Hematopoietic multipotent progenitor cell treated with erythropoietin and hydrocortisone succinate and interleukin-3 and kit ligand, for 8 days (in vitro differentiated cells): ENCODE measurements at places on chromosomes 2 and 18.

GRCh38 chr18:61975526-61976326, 82.9 kb upstream of the RNF152 start:
- DNase-seq = no peak

- no peak for DNase-seq
Observed at GRCh38 chr2:10196110-10196892, 73.8 kb downstream of the RRM2 start.

- no peak for DNase-seq
Observed at GRCh38 chr18:3305354-3305762, 43.4 kb downstream of the MYL12B start.

DNA sequence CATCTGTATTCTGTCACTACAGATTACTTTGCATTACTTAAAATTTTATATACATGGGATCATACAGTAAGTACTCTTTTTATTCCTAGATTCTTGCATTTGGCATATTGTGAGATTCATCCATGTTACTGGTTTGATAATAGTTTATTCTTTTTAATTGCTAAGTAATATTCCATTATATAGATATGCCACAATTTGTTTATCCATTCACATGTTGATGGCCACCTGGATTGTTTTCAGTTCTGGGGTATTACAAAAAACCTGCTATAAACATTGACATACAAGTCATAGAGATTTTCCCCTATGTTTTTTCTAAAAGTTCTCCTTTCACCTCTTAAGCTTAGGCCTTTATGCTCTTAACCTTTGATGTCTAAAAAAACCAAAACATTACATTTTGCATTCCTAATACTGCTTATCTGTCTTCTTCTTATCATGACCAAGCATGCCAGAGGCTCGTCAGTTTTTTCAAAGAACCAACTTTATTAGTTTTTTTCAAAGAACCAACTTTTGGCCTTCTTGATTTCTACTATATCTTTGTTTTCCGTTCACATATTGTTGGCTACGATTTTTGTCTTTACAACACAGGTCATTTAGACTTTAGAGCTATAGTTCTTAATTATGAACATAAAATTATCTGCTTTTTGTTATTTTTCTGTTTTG, 86.9 kb downstream of the ATAD2B start:
- DNase-seq = peak; percentile 66

- DNase-seq = no peak
Observed at GRCh38 chr2:232447091-232447620, 8.8 kb upstream of the ALPI start.

DNA sequence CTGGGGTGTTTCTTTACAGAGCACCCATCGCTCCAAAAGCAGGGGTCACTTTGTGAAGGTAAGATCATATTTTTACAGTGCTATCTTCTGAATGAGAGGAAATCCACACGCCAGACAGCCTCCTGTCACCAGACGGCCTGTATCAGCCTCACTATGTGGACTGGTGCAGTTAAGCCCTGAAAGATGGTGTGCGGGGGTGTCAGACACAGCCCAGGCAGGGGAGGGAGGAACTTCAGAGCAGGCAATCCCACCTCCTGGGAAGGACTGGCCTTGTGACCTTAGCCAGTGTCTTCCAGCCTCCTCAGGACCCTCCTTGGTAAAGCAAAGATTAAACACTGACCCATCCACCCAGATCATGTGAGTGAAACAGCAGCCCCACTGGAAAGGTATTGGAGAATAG, 249.4 kb upstream of the CTAGE1 start:
- DNase-seq = no peak

GRCh38 chr18:57353940-57354461, 1.6 kb downstream of the ST8SIA3 start:
- peak; percentile 12 for DNase-seq

DNA sequence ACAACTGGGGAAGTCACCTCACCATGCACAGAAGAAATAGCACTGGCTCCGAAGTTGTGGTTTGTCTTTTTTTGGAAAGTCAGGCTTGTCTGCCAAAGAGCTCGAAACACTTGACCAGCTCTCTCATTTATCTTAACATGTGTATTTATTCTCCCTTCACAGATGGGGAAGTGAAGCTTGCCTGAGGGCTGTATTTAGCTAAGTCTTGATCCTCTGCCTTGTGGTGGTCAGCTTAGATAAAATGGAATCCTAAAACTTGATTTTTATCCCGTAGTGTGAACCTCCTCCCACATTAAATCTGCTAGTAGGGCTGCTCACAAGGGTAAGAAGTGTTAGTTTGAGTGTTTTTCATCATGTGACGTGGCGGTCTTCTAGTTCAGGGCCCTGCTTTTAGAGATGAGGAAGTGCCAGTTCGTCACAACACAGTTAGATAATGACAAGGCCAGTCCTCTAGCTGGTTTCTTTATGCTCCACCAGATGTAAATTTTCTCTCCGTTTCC, 89.7 kb downstream of the TMEM247 start:
- DNase-seq = peak; percentile 50

GRCh38 chr2:216107760-216108159, 1.4 kb upstream of the XRCC5 start:
- no peak for DNase-seq

DNA sequence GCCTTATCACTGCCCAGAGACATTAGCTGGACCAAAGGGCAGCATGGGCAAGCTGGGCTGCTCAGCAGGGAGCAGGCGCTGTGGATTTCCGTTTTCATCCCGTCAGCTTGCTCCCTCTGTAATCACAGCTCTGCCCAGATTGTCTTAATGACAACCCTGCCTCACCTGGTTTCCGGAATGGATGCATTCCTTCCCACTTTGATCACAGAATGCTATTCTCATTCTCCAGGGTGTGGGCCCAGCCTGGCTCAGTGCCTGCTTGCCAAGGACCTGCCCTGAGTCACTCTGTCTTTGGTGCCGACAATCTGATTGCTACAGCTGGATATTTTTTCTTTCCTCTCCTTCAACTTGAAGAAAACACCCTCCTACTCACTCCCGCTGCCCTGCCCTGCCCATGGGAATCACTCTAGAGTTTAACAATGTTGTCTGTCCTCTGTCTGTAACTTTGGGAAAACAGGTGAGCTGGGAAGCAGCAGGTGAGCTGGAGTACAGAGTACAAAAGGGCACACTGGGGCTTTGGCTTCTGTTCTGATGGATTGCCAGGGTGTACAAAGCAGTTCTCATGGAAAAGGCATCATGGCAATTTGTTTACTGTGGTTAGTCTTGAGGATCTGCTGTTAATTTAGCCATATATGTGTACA, 27.2 kb upstream of the FAM136A start:
- DNase-seq = no peak

DNA sequence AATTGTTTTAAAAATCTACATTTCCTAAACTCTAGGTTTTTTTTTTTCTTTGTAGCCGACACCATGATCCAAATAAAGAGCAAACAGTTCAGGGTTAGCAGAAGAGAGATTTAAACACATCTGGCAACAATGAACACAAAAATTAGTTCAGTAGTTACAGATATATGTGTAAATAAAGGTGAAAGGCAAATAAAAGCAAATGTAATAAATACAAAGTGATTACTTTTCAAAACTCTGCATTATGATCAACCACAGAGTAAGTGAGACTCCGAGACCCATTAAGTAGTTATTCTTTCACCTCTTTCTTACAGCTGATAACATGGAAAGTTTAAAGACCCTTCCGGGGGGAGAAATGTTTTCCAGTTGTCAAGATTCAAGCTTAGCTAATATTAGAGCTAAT, 716 bp downstream of the CALCRL start:
- no peak for DNase-seq

DNA sequence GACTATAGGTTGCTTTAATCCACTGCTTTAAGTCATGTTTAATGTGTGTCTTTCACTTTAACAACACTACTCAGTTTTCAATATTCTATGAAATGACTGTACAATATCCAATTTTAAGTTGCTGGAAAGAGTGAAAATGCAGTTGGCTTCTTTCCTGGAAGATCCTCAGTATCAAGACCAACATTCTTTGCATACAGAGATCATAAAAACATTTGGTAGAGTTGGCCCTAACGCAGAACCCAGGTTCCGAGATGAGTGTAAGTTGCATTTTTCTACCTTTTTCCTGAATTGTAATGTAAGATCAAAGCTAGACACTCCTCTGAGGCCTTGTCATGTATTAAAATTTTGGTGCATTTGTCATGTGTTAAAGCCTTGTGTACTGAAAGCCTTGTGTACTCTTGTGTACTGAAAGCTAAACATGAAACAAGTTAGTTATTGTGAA, 42.9 kb upstream of the TNFRSF11A start:
- no peak for DNase-seq

DNA sequence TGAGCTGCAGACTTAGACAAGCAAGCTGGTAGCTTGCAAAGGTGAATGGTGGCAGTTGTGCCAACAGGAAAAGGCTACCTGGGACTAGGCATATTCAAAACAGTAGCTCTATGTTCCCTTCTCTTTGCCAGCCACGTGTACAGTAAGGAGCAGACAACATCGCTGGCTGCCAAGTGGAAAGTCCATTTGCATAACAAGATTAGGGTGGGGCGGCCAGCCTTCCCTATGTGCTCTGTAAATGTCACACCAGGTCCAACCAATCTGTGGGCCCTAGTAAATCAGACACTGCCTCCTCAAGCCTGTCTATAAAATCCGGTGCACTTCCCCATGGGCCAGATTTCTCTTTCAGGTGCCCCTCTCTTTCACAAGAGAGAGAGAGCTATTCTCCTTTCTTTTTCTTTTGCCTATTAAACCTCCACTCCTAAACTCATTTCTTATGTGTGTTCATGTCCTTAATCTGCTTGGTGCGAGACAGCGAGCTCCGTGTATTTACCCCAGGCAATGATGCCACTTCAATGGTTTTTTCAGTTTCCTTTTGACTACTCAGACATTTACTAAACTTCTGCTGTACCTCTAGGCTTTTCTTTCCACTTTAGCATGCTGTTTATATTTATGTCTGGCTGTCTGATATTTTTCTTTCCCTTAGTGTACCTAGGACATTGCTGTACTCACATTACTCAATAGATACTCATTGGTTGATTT, 297.4 kb upstream of the GCFC2 start:
- no peak for DNase-seq

DNA sequence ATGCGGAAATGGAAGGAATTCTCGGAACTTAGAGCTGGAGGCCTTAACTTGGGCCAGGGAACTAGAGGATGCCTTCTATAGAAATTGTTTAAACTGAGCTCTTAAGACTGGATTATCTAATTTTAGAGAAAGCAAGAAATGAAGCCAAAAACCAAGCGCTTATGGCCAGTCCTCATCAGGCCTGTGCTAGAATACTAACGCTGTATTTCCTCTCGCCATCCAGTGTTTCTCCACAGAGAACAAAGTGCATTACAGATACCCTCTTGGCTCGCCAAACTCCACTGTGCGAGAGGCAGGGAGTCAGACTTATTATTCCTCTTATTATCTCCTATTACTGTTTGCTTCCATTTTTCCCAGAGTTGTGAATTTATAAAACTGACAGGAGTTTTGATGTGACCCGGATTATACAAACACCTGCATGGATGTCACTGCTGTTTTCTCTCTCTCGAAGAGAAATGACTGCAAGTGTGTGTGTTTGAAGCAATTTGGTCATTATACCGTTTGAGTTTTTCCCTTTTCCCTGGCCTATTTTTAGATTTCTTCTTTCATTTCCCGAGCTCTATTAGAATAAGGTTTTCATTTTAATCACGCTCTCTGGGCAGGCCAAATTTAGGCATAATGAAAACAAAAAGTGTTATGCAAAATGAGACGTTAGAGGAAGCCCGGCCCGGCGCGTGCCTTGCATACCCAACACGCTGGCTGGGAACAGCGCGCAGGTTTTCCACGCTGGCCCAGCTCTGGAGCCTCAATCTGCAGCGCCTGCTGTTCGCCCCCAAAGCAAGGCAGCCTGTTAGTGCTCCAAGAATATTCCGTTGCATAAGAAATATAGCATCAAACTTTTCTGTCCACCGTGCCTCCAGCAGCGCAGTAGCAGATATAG, 103.3 kb downstream of the ALK start:
- no peak for DNase-seq

DNA sequence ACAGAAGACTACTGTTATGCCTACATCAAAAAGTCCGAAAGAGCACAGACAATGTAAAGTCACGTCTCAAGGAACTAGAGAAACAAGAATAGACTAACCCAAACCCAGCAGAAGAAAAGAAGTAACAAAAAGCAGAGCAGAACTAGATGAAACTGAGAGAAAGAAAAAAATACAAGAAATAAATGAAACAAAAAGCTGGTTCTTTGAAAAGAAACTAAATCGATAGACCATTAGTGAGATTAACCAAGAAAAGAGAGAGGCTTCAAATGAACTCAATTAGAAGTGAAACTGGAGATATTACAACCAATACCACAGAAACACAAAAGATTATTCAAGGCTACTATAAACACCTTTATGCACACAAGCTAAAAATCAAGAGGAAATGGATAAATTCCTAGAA, 271.8 kb downstream of the MBD2 start:
- no peak for DNase-seq

DNA sequence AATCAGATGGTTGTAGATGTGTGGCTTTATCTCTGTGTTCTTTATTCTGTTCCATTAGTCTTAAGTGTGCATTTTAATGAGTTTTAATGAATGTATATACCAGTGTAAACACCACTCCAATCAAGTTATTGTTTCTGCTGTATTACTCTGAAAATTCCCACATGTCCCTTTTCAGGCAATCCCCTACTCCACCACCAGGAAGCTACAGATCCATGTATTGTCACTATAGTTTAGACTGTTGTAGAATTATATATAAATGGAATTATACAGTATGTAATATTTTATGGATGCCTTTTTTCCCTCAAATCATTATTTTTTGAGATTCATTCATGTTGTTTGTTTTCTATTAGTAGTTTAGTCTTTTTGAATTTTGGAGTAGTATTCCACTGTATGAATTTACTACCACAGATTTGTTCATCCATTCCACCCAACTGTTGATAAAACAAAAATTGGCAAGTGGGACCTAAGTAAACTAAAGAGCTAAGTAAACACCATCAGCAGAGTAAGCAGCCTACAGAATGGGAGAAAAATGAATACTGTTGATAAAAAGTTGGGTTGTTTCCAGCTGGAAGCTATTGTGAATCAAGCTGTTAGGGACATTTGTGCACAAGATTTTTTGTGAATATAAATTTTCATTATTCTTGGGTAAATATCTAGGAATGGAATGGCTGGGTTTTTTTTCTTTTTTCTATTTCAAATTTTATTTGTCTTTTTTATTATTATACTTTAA, 262.0 kb downstream of the CAMKMT start:
- DNase-seq = no peak

GRCh38 chr2:48991415-48992131, 162.7 kb downstream of the FSHR start:
- DNase-seq = no peak

- no peak for DNase-seq
Observed at GRCh38 chr2:237431372-237431771, 17.4 kb upstream of the COL6A3 start.
